ENCODE measurements at places on chromosomes 2 and 18.

DNA sequence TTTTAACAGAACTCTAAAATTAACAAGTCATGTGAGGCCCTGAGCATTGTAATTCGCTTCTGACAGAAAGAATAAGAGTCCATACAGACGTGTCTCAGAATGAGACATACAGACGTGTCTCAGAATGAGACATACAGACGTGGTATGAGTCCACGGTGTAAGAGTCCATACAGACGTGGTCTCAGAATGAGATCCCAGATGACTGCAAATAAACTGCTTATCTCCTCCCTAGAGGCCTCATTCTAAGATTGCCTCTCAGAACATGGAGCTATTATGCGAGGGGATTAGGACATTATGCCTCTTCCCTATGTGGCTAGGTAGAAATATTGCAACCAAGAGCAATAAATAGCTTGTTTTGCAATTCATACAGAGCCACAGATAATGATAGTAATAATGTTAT is 63.9 kb downstream of the NEB start:
- DNase-seq, result no peak

GRCh38 chr2:157292853-157293252 is 32.8 kb downstream of the ERMN start:
- no peak for DNase-seq

DNA sequence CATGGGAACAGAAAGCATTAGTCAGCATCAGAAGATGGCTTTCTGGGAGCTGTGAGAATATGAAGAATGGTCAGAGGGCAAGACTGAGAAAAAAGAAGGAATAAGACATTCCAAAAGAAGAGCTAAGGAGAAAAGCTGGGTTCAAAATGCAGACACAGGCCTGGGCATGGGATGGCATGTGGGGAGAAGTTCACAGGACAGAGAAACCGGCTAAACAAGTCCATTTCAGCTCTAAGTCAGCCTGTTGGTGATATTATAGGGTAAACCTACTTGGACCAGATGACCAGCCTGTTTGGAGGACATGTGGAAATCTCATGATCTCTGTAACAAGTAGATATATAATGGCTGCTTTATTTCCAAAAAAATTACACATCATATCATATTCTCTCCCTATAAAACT is 91.7 kb upstream of the MEIS1 start:
- no peak for DNase-seq

- no peak for DNase-seq
These were observed 127.7 kb downstream of the DNAH6 start for GRCh38 chr2:84643991-84644390.

GRCh38 chr18:8188184-8188583 is 421.1 kb upstream of the RAB12 start:
- DNase-seq, result no peak

GRCh38 chr18:23716516-23716915 is 27.3 kb downstream of the LAMA3 start:
- DNase-seq, result no peak

All from activated naive CD4-positive, alpha-beta T cell treated with anti-CD3 and anti-CD28 coated beads, Interleukin-2, amount 50 U/mL, for 16 hours (primary cell).